ENCODE measurements at places on chromosomes 12 and 14. TPM values are rescaled to one million over a fixed set of nuclear protein-coding genes. Genes with fewer than 3 reads are reported as not detected.

Gene WDR89
- 16.2 TPM for total RNA-seq

Gene TDRD9
- 1.3 TPM for total RNA-seq

Gene YY1
- 62.0 TPM for total RNA-seq

Gene GALNT16
- not detected for total RNA-seq

Gene DEGS2
- 1.4 TPM for total RNA-seq

Gene AQP5
- total RNA-seq: not detected

Gene ADCY6
- 12.8 TPM for total RNA-seq

Gene SLC38A6
- 19.3 TPM for total RNA-seq

Gene SLC39A5
- not detected for total RNA-seq

Gene DLK1
- total RNA-seq: not detected

Gene DPY19L2
- total RNA-seq: under 0.01 TPM

Gene TSPAN9
- total RNA-seq: 3.4 TPM

Gene RNFT2
- total RNA-seq: under 0.01 TPM

Gene HOXC12
- not detected for total RNA-seq

Gene SLC8A3
- total RNA-seq: 0.48 TPM

Gene ITGB7
- total RNA-seq: 9.4 TPM

Gene TTC9
- total RNA-seq: 6.4 TPM

Gene PEBP1
- total RNA-seq: 204 TPM
